ENCODE measurements at places on chromosomes 2 and 18.

DNA sequence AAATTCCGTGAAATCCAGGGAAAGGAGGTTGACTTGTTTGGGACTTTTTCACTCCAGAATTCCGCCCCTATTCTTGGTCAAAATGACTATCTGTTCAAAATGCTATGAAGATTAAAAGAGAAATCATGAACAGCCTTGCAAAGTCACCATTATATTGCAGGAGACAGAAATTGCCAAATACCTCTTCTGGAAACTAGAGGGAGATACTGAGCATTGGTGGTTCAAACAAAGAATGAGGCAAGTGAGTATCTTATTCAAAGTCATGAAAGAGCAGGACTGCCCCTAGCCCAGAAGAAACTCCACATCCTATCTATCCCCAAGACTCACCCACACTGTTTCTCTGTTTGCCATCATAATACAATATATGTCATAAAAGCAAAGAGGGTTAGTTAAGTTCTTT lies 862.3 kb upstream of the POU3F3 start:
- DNase-seq, result no peak

GRCh38 chr2:5412001-5412400 lies 280.2 kb upstream of the SOX11 start:
- DNase-seq, result no peak

- no peak for DNase-seq
Observed at GRCh38 chr2:66240286-66240685, 194.6 kb upstream of the MEIS1 start.

- no peak for DNase-seq
Observed at GRCh38 chr2:215680605-215681598, 245.0 kb upstream of the FN1 start.

GRCh38 chr18:77201506-77201905 lies 48.1 kb upstream of the GALR1 start:
- no peak for DNase-seq

DNA sequence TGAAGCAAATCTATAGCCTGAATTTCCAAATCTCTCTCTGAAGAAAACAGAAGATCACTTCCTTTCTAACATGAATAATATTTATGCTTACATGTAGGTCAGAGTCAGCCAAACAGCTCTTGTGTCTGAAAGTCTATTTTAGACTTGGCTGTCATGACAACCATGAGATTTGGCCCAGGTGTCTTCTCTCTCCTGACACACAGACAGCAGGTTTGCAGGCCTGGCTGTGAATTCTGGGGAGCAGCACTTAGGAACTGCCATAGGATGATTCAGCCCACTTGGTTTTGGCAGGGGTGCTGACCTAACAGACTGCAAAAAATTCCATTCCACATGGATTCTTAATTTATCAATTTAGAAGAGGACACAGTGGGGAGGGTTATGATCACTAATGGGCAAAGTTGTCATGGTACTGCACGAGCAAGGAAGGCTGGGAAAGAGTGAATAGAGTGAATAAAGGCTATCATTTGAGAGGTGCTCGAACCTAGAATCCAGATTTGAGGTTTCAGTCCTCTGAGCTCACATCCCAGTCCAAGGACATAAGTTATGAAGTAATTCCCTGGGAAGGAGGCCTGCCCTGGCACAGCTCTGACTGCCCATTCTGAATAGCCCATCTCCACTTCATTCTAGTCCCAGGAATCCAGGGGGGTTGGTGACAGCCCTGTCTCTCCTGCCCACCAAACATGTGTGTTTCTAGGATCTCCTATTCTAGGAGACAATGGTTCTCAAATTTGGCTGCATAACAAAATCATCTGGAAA lies 453.9 kb upstream of the TRIB2 start:
- DNase-seq, result no peak

DNA sequence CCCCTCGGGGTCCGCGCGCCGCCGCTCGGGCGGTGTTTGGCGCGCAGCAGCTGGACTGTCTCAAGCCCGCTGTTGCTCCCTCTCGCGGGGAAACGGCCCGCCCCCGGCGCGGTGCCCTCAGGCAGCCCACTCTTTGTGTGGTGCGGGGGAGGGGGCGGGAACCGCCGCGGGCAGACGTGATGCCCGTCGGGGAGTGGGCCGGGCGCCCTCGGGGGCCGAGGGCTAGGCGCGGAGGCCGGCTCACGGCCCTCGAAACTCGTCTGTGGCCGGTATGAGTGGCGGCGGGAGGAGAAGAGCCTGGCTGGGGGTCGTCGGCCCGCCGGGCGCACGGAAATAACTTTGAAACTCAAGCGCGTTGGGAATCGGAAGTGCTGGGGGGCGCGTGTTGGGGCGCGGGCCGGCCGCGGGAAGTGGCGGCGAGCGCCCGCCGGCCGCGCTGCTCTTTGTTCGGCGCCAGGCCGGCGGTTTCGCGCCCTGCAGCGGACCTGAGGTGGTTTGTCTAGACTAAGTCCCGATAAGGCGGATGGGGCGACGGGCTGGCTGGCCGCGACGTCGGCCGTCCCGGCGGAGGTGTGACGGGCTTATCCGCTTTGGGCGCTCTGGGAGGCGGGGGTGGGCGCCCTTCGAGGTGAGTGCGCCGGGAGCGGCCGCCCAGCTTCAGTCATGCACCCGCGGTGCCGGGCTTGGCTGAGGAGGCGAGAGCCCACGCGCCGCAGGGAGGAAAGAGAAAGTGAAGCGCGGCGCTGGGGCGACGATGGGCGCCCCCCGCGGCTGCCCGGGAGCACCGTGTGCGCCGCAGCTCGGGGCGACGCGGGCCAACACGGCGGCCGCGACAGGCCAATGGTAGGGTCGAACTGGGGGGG lies 679 bp downstream of the PTMA start:
- peak; percentile 52 for DNase-seq

DNA sequence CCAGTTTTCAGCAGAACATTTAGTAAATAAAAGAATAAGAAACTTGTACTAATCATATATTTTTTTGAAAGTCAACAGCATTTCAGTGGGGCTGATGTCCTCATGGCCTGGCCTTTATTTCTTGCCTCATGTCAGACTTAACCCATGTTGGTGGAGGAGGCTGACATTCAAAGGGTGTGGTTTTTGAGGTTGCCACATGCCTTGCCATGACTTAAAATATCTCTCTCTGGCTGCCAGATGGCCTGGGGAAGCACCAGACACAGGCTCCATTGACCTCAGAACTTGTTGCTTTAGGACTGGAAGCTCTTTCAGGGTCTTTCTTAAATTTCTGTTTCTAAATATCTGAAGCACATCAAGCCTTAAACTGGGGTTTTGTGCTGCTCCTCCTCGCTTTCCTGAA lies 32.5 kb upstream of the CD28 start:
- DNase-seq, result peak; percentile 6

- no peak for DNase-seq
Observed at GRCh38 chr2:236970656-236971010, 115.1 kb upstream of the COPS8 start.

- DNase-seq, result no peak
Observed at GRCh38 chr2:174888146-174888545, 117.0 kb downstream of the CHN1 start.

DNA sequence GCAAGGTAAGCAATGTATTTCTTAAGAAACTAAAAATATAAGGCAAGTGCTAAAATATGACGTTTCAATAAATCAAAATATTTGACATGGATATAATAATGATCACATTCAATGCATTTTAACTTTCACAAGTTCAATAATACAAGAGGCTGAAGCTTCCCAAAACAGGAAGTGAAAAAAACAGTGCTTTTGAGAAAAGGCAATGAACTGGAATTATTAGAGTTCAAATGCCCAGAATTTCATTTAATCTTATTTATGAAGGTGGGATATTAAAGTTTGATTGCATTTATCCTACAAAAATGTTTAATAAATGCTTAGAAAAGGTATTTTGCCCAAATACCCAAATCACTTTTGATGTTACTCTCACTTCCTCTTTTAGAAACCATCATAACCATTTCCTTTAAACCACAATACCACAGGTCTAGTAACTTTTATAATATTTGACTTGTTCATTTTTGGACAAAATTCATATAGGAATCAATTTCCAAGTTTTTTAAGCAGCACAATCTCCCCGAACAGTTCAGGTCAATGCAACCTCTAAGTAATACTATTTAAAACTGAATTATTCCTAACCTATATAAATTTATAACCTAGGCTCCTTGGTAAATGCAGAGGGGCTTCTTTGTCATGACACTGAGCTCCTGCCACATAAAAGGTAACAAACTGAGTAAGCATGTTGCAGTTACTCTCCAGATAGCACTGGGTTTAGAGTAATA lies 2.1 kb downstream of the NCKAP1 start:
- no peak for DNase-seq

DNA sequence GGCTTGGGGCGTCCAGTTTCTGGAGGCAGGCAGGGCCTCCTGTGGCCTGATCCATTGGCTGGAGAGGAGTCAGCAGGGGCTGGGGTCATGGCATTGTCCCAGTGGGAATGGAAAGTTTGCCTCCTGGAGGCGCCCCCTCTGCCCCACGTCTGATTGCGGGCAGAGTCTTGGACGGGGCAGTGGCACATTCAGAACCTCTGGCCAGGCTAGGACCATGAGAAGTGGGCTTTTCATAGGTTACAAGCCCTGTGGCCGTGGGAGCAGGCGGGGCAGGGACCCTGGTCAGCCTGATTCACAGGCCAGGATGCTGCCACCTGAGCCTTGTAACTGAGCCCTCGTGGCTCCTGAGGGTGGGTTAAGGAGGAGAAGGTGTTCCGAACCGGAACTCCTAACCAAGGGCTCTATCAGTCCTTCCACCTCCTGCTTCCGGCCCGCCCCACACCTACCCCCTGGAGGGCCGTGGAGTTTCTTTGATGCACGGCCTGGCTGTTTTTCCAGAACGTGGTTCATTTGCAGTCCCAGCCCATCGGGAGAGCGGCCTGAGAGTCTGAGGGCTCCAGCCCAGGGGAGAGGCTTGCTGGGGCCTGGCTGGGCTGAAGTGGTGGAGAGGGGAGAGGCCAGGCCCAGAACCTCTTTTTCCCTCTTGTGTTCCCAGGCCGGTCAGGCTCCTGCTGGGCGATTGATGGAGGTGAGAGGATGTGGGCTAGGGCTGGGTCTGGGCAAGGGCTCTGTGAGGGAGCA lies 43.9 kb upstream of the PLB1 start:
- no peak for DNase-seq

GRCh38 chr2:21318263-21318662 lies 194.5 kb downstream of the TDRD15 start:
- no peak for DNase-seq

DNA sequence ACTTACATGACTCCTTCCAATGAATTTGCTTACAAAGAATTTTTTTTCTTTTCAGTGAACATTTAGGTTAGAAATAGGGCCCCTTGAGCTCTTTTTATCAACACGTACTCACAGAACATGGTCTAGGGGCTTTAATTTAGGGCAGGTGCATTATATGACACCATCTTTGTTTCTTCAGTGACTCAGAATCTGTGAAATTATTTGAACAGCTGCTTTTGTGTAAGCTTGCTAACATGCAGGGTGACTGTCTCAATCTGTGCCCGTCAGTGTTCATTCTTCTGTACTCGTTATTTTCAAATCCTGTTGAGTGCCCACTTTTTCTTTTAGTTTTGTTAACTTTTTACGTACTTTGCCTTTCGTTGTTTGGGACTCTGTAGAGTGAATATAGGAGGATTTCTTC lies 52.8 kb upstream of the CABYR start:
- no peak for DNase-seq

All from stimulated activated naive CD4-positive, alpha-beta T cell treated with Interleukin-2 at 50 U/mL for 16 hours (primary cell).